ENCODE measurements at places on chromosomes 6 and 20.

GRCh38 chr6:138655828-138656227, 117.7 kb upstream of the CCDC28A start:
- no peak for DNase-seq

DNA sequence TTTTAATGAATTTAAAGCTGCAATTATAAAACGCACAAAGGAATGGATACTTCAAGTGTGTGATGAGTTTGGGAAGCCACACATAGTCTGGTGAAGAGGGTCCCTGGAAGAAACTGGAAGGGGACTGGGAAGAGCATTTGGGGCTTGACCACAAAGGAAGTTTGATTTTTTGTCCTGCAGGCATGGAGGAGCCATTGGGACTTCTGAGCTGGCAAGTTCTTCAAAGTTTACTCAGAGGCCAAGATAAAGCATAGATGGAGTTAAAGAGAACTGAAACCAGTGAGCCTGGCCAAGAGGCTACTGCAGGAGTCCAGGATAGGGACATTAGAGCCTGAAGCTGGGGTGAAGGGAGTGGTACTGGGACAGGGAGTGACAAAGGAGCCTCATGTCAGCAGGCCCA, 95.0 kb downstream of the AIG1 start:
- no peak for DNase-seq

DNA sequence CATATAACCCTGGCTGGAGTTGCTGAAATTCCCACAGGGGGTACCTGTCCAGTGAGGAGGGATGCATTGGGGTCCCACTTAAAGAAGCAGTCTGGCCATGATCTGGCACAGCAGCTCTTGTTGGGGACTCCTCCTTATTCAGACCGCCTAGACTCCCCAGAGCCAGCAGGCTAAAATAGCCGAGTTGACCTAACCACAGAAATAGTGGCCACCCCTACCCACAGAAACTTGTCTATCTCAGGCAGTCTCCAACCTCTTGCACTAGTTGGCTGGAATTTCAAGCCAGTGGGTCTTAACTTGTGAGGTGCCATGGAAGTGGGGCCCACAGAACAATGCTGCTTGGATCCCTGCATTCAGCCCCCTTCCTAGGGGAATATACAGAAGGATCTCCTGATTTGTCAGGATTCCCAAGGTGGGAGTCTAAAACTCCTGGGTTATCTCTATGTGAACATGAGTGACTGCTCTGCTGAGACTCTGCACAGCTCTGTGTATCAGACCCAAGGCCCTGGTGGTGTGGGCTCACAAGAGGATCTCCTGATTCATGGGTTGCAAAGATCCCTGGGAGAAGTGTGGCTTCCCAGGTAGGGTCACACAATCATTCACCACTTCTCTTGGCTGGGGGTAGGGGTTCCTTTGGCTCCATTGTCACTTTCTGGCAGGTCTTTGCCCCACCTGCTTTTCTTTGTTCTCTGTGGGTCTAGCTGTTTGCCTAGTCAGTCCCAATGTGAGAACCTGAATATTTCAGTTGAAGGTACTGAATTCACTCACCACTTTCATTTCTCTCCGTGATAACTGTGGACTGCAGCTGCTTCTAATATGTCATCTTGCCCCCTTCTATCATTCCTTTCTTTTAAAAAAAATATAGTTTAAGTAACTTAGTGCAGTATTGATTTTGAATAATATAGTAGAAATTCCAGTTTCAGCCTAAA, 65.5 kb upstream of the CLVS2 start:
- no peak for DNase-seq

- DNase-seq: no peak
Measured at GRCh38 chr20:14780508-14780907, 443.1 kb upstream of the FLRT3 start.
